Activated CD4-positive, alpha-beta memory T cell treated with anti-CD3 and anti-CD28 coated beads, Interleukin-2, amount 10 ng/mL, durations not matched to agents 7 days and 5 days (primary cell): ENCODE measurements at places on chromosomes 5 and 9. TPM values are rescaled to one million over a fixed set of nuclear protein-coding genes. Genes with fewer than 3 reads are reported as not detected.
A peak's percentile ranks its signal among the peaks of the same experiment; 100 is the strongest.

DNA sequence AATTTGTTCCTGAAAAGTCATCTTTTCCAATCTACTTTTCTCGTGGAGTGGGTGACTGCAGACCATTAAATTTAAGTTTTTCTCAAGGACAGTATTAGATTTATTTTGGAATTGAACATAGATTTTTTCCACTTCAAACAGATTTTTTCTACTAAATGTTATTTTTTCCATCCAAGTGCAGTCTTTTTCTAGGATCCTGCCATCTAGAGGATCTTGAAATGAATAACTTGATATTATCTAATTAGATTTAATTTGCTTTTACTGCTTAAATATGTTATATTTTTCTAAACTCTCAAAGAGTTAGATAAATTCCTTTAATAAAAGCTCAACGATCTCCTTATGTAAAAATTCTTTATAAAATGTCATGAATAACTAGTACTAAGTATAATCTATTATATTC is 136.9 kb upstream of the PRR16 start:
- DNase-seq, result no peak

DNA sequence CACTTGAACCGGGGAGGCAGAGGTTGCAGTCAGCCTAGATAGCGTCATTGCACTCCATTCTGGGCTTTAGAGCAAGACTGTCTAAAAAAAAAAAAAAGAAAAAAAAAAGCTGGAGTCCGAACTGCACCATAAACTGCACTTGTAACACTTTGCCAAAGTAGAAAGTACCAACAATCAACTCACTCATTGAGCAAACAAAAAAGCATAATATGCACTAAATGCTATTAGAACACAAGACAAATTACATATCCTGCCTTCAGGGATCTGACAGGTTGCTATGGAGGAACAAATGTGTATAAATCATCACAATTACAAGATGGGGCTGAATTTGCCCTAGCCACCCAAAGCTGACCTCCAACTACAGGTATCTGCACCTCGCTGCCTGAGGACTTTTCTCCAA is 27.9 kb downstream of the GNAQ start:
- DNase-seq, result no peak

DNA sequence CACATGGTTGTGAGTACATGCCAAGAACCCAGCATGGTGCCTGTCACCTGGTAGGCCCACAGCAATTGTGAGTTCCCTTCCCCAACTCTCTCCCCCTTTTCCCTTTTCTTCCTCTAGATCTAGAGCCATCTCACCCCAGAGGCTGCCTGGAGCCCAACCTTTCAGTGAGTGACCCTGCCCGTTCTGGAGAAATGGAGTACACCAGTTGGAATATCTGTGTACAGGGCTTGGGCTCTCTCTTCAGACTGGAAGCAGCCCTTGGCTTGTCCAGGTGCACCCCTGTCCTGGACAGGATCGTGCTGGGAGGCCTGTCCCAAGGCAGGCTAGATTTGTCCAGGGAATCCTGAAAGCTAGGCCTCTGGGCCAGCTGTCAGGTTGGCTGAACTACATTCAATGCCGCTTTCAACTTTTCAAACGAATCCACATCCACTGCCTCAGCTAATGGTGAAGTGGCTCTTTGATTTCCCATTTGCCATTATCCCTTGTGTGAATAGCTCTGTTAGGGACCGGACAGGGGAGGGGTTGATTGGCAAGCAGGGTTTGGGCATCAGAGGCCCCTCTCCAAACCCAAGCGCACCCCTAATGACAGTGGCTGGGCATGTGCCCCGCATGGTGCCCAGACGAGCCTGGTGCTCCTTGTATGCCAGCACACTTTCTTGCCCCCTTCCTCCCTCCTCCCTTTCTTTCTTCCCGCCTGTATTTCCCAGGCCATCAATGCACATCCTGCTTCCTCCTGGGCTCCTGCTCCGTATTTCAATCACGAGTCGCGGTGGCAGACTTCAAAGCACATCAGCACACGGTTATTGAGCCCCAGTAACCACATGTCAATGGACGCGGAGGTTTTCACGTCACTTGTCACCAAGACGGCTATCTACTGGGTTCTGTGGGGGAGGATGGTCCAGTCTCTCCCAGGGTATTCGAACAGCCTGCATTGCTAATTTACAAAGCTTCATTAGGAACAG is 211.2 kb downstream of the DAB2IP start:
- no peak for DNase-seq

DNA sequence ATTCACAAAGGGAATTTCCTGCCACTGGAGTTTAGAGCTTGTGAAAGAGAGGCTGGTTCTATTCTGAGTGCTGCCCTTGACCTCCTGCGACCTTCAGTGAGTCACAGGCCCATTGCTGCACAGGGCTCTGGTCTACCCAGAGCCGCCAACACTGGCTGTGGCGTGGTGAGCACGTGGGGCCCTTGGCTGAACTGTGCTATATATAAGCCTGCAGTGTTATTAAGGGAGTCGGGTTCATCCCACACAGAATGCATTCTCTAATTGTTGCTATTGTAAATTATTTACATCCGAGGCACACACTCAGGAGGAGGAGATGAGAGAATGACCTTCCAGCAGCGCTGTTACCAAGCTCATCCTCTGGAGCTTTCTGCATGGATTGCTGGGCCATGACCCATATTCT is 47.1 kb downstream of the BRINP1 start:
- DNase-seq, result no peak

DNA sequence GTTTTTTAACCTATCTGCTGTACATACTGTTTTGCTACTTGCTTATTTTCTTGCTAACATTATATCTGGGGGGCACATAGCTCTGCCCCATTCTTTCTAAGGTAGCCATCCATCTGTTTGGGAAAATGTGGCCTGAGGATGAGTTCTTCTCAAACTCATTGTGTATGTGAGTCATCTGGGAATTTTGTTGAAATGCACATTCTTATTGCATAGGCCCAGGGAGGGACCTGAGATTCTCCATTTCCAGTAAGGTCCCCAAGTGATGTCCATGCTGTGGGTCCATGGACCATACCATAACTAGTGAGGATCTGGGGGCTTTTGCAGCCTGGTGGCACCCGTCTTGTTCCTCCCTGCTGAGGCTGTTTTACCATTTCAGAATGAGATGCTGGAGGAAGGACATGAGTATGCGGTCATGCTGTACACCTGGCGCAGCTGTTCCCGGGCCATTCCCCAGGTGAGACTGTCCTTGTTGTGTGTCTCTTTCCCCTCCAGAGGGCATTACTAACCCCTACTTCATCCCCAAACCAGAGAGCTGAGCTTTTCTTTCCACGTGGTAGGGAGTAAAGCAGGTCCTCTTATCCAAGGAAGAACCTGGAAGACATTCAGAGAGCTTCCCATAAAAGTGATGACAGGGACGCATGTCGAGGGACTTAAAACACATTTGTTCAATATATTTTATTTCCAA is 28.6 kb downstream of the CYFIP2 start:
- DNase-seq, result no peak

GRCh38 chr5:147968855-147969254 is 62.5 kb upstream of the C5orf46 start:
- no peak for DNase-seq

DNA sequence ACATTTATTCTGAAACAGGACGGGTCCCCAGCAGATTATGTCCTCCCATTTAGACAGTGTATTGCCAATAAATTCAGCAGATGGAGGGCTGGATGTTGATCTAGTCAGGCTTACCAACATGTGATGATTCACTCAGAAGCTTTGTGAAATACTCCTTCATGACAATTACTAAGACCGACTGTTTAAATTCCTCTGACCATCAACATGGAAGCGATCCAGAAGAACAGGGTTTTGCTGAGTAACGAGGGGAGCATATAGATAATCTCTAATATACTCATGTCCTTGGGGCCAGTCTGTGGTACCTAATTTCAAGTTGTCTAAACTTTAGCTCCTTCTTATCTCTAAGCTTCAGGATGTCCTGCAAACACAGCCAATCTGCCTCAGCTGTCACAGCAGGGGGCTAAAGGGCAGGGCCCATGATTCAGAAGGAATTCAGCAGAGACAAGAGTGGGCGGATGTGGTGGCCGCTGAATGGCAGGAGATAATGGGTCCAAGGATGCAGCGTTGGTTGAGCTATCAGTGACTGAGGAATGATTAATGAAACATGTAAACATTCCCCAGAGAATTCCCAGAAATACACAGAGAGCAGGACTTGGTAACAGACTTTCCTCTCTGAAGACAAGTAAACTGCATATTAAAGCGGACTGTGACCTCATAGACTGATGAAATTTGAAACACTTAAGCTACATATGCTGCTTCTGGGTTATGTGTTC is 109.4 kb downstream of the ANKRD55 start:
- DNase-seq, result no peak

GRCh38 chr5:112174959-112175594 is 244.0 kb downstream of the EPB41L4A start:
- peak; percentile 33 for DNase-seq

GRCh38 chr5:120771202-120771601 is 307.1 kb downstream of the PRR16 start:
- no peak for DNase-seq

- DNase-seq, result no peak
Observed at GRCh38 chr9:117334101-117334500, 80.8 kb downstream of the ASTN2 start.

DNA sequence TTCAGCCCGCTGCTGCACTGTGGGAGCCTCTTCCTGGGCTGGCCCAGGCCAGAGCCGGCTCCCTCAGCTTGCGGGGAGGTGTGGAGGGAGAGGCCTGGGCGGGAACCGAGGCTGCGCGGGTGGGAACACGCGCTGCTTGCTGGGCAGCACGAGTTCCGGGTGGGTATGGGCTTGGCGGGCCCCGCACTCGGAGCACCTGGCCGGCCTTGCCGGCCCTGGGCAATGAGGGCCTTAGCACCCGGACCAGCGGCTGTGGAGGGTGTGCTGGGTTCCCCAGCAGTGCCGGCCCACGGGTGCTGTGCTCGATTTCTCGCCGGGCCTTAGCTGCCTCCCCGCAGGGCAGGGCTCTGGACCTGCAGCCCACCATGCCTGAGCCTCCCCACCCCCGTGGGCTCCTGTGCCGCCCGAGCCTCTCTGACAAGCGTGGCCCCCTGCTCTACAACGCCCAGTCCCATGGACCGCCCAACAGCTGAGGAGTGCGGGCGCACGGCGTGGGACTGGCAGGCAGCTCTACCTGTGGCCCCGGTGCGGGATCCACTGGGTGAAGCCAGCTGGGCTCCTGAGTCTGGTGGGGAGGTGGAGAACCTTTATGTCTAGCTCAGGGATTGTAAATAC is 1366.4 kb upstream of the NUDT12 start:
- no peak for DNase-seq

- no peak for DNase-seq
Observed at GRCh38 chr9:120905315-120906164, 21.1 kb downstream of the TRAF1 start.

- DNase-seq, result no peak
Observed at GRCh38 chr5:99102073-99102697, 173.4 kb upstream of the CHD1 start.

DNA sequence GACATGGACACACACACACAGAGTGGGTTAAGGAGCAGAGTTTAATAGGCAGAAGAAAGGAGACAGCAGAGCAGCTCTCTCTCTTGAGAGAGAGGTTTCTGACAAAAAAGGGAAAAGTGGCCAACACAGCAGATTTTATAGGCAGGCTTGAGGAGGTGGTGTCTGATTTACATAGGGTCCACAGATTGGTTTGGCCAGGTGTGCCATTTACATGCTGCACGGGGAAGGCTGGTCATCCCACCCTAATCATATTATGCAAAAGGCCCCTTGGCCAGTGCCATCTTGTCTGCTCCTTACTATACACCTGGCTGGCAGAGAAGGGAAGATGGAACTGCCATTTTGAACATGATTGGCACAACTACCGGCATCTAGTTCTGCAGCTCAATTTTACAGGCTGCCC is 240.8 kb downstream of the NPR3 start:
- DNase-seq, result no peak

DNA sequence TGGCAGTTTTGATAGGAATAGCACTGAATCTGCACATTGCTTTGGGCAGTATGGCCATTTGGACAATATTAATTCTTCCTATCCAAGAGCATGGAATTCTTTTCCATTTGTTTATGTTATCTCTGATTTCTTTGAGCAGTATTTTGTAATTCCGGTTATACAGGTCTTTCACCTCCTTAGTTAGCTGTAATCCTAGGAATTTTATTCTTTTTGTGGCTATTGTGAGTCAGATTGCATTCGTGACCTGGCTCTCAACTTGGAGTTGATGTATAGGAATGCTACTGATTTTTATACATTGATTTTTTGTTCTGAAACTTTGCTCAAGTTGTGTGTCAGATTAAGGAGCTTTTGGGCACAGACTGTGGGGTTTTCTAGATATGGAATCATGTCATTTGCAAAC is 24.0 kb downstream of the TMEM161B start:
- DNase-seq, result no peak

- DNase-seq, result no peak
Observed at GRCh38 chr5:7686794-7687193, 164.1 kb downstream of the CFAP90 start.

DNA sequence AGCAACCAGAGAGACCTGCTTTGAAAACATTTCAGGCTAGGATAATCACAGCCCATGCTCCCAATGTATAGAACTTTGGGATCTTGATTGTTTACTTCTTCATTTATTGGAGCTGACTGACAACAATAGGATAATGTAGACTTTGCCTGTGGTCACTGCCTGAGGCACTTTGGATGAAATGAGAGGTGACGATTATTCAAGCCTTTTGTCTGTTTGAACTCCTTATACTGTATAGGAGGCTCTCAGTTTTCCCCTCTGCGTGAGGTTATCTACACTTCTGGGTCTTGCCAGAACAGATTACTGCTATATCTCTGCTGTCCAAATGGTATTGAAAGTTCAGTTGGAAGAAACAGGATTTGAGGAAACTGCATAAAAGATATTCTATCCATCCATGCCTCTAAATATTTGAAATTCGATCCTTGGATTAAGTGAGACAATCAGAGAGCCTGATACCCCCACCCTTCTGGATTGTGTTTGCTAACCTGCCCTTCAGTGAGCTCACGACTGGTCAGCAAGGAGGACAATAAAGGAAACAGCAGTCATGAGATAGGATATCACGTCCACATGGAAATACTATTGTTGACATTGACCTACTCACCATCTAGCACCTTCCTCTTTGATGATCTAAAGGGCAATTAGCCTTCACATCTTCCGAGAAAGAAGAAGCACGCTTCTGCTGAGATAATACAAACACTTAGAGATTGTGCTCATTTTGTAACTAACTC is 98.1 kb downstream of the DOCK8 start:
- DNase-seq, result no peak

GRCh38 chr9:98263080-98263479 is 7.6 kb upstream of the TBC1D2 start:
- DNase-seq, result no peak

- no peak for DNase-seq
Observed at GRCh38 chr9:29069376-29069775, 1496.1 kb upstream of the C9orf72 start.

The BSPRY gene
- 7.1 TPM for total RNA-seq

The PCDHGB7 gene
- total RNA-seq, result 0.08 TPM

The TMEM215 gene
- not detected for total RNA-seq

The ALDH7A1 gene
- 1.0 TPM for total RNA-seq

The RNF183 gene
- 0.40 TPM for total RNA-seq

The SNCB gene
- not detected for total RNA-seq

The C9orf85 gene
- total RNA-seq, result 10.8 TPM

The CDHR2 gene
- total RNA-seq, result 2.3 TPM

The ZBED3 gene
- total RNA-seq, result 0.85 TPM

The CHSY3 gene
- total RNA-seq, result not detected

The HTR4 gene
- not detected for total RNA-seq
